ENCODE measurements at places on chromosomes 1 and 21.

DNA sequence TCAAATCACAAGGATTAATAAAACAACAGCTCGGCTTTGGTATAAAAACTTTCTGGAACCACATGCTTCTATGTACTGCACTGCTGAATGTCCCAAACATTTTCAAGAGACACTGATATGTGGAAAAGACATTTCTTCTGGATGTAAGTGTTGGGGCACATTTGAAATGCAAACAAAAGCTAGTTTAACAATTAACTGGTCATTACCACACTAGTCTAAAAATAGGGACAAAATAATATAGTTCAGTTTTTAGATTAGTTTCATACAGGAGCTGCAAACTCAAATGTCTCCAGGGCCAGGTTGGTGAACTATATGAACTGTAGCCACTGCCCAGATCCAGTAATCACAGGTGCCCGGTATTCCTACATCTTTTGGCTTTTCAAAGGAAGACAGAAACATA, 3.2 kb downstream of the IL23R start:
- DNase-seq, result no peak

GRCh38 chr1:1442069-1442770, 6.7 kb downstream of the VWA1 start:
- no peak for DNase-seq

GRCh38 chr21:40613546-40614030, 233.4 kb downstream of the DSCAM start:
- DNase-seq, result no peak

GRCh38 chr1:22738069-22738435, 27.4 kb downstream of the EPHB2 start:
- DNase-seq, result no peak

- DNase-seq, result no peak
Observed at GRCh38 chr1:206836111-206836510, 29.3 kb upstream of the IL20 start.

GRCh38 chr1:89464008-89464407, 60.6 kb upstream of the LRRC8B start:
- peak; percentile 60 for DNase-seq

DNA sequence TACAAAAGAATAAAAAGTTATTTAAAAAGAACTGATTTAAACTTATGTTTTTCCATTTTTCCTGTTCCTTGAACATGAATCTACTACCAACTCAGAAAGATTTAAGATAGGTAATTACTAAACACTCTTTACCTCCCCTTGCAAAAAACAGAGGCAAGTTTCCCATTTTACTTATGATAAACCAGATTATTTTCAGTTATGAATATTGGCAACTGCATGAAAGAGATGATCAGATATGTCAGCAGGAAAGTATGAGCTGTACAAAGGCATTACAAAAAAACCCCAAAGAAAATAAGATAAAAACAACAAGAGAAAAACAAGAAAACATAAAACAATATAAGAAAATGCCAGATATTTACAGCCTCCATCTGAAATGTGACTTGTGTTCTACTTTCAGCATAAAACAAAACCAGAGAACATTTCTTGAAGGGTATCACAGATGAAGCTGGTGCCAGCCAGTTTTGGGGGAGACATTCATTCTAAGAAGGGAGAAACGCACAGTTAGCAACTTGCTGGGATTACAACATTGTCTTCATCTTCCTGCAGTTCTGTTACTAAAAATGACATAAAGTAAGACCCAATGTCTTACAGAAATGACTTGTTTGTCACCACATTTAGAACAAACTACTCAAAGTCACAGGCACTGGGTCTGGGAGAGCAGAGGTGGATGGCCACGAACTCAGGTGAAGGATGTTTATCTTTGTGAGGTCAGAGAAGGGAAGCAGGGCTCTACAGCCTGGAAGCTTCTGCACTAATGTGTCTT, 19.1 kb downstream of the ZC3H12A start:
- DNase-seq, result peak; percentile 45

DNA sequence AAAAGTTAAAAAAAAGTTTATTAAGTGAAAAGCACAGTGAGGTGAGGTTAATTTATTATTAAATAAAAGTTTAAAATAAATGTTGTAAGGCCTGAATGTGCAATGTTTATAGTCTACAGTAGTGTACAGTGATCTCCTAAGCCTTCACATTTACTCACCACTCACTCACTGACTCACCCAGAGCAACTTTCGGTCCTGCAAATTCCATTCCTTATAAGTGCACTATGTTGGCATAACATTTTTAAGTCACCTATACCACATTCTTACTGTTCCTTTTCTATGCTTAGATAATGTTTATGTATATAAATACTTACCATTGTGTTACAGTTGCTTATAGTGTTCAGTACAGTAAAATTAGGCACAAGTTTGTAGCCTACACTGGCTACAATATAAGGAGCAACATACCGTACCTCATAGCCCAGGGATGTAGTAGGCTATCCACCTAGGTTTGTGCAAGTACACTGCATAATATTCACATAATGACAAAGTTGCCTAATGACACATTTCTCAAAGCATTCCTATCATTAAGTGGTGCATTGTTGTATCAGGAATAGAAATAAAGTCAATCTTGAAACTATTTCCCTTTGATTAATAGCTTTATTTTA, 426.5 kb upstream of the BRINP3 start:
- DNase-seq, result no peak

DNA sequence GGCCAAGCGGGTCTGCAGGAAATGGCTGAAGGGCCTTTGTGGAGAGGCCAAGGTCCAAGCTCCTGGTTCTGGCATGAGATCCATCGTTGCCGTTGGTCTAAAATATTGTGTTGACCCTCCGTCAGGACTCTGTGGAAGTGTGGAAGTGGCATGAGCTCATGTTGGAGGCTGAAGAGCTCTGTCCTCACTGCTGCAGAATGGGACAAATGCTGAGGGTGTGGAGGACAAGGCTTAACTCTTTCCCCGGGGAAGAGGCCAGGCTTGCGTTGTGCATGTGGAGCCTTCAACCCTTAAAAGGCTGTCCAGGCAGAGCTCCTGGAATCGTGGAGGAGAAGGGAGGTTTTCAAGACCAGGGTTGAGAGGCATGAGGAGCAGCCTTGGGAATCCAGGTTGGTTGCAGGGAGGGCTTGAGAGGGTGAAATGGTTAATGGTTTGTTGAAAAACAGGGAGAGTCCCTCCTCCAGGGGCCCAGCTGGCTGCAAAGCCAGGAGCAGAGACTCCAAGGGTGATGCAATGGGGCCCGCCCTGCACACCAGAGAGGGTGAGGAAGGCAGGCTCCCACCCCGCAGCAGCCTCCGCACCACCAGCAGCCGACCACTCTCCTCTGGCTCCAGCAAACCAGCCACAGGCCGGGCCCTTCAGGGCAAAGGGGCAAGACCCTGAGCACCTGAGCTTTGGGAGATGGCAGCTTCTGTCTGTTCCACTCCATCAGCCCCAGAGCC, 6.7 kb upstream of the AHCYL1 start:
- no peak for DNase-seq

DNA sequence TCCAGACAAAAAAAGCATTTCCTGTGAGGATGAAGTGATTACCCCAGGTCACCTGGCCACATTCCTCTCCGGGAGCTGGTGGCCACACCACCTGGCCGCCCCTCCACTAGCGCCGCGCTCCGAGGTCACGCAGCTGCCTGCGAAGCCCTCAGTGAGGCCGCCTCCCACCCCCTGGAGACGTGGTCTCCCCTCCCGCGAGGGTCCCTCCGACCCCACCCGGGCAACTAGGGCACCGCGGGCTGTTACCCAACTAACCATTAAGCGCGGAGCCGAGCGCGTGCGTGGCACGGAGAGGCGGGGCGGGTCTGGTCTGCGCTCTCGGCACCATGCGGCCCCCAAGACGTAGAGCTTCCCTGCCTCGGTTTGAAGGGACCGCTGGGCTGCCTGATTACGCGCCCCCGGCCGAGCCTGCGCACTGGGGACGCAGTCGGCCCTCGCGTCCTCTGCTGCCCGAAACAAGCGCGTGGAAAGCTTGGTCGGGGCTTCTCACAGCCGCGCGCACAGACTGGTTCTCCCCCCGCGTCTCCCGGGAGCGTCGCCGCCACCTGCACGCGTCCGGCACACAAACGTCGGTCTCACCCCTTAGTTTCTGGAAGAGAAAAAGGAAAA, 106.5 kb downstream of the SLC16A1 start:
- no peak for DNase-seq

- DNase-seq, result no peak
Observed at GRCh38 chr1:117780687-117781475, 148.5 kb downstream of the GDAP2 start.

GRCh38 chr1:22689505-22689904, 21.1 kb upstream of the EPHB2 start:
- DNase-seq, result no peak

Data from activated T-cell treated with anti-CD3 and anti-CD28 coated beads, Interleukin-2, amount 50 U/mL, for 72 hours (primary cell).